D721Med (cell line): ENCODE measurements at places on chromosomes 11 and 22.

GRCh38 chr11:27213232-27213660 is 149.8 kb downstream of the CCDC34 start:
- DNase-seq: no peak

- DNase-seq: no peak
These were observed 197.5 kb downstream of the C11orf87 start for GRCh38 chr11:109619498-109619897.

DNA sequence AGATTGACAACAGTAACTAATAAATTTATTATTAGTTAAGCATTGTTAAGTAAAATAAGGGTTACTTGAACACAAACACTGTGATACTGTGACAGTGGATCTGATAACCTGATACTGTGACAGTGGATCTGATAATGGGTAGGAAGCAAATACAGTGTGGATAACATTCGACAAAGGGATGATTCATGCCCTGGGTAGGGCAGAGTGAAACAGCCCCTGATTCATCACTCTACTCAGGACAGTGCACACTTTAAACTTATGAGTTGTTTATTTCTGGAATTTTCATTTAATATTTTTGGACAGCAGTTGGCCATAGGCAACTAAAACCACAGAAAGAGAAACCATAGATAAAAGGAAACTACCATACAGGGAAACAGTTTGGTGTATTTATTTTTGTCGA is 60.8 kb upstream of the CTSC start:
- DNase-seq: no peak

DNA sequence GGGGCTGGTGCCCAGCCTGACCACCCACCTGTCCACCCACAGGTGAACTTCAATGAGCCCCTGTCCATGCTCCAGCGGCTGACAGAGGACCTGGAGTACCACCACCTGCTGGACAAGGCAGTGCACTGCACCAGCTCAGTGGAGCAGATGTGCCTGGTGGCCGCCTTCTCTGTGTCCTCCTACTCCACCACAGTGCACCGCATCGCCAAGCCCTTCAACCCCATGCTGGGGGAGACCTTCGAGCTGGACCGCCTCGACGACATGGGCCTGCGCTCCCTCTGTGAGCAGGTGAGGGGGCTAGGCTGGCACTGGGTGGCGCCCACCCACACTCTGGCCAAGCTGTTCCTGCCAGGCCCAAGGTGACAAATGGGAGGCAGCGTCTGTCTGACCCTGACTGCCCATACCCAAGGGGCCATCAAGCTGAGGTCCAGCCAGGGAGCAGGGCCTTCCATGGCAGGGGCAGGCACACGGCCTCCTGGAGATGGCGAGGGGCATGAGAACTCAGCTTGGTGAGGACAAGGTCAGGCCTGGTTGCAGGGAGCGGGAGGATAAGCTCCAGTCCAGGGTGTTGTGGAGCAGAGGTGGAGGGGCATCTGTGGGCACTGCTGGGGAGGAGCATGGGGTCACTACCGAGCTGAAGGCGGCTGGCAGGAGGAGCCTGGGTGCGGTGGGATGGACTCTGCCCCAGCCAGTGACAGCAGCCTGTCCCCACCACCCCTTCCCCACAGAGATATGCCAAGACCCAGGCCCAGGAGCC is 77.7 kb downstream of the MORC2 start:
- no peak for DNase-seq

DNA sequence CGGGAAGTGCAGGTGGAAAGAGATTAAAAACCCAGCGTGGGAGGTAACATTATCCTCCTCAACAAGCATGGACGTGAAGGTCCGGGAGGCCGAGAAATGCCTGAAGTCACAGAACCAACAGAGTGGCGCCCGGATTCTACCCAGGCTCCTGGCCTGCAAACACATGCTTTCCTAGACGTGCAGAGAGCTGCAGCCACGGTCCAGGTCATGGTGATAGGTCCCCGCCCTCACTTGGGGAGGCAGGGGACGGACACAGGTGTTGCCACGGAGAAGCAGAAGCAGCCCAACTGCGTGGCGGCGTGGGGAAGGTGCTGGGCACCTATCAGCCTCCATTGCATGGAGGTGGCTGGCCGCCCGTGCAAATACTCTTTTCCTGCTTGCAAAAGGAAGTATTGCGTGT is 148.8 kb downstream of the MPPED1 start:
- DNase-seq: no peak

- DNase-seq: no peak
These were observed 30.4 kb downstream of the PAAF1 start for GRCh38 chr11:73907191-73907590.

DNA sequence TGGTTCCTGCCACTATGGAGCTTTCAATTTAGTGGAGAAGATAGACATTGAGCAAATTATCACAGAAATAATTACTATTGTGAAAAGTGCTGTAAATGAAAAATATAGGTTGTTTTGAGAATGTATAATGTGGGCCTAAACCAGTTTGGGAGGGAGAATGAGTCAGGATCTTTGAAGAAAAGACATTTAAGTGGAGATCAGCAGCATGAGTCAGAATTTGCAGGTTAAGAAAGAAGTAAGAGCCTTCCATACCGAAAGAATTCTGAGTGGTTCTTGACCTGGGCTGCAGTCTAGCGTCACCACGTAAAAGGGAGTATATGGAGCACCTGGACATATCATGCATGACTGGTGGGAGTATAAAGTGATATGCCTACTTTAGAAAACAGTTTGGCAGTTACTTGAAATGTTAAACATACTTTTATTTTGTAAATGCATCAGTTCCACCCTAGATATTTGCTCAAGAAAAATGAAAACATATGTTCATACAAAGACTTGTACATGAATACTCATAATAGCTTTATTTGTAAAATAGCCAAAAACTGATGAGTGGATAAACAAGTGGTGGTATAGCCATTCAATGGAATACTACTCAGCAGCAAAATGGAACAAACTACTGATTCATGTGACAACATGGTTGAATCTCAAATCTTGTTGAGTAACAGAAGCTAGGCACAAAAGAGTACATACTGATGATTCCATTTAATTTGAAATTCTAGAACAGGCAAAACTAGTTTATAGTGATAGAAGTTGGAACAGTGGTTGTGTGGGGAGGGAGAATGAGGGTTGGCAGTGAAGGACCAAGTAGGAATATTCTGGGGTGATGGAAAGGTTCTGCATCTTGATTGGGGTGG is 99.2 kb downstream of the STIM1 start:
- DNase-seq: no peak

- DNase-seq: no peak
These were observed 130.6 kb downstream of the SPATA19 start for GRCh38 chr11:133714471-133715375.

GRCh38 chr11:31869986-31870385 is 58.9 kb upstream of the PAX6 start:
- no peak for DNase-seq

DNA sequence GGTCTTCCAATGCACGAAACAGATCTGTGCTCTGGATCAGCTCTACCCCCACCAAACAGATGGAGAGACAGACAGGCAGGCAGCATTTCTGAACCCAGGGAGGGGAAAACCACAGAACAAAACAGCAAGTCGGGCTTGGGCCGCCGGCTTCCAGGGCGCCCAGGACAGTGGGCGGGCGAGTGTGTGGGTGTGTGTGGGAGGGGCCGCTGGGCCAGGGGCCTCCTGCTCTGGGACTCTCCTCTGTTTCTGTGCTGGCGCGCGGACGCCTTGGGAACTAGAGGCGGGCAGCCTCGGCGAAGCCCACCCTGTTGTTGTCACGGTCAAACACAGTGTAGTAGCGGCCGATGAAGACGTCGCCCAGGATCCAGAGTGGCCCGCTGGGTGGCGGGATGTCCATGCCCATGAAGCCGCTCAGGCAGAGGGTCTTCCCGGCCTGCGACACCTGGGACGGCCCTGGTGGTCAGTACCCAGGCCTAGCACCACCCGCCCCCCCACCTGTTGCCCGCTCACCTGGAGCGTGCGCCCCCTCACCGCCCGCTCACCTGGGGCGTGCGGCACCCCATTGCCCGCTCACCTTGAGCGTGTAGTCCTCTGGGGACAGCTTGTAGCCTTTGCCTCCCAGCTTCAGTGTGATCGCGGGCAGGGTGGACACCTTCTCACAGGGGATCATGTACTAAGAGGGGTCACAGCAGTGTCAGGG is 3.0 kb upstream of the IFITM10 start:
- no peak for DNase-seq

DNA sequence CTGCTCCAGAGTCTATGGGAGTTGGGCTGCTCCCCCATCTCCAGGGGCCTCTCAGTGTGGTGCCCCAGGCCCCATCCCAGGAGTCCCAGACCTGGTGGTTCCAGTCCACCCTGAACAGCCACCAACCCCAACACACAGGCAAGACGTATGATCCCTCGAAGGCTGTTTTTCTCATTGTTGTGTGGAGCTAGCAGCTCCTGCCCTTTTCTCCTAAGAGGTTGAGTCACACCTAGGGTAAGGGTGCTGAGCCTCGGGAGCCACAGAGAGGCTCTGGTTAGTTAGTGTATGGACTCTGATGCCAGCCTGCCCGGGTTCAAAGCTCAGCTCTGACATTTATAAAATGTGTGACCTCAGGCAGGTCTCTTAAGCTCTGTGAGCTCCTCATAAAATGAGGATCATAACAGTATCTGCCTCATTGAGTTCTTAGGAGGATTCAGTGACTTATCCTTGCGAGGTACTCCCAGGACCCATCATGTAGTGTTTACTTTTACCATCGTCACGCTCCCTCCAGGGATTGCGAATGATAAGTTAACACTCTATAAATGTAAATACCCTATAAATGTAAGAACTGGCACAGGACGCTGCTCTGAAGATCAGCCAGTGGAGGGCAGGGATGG is 47.2 kb downstream of the FBLN1 start:
- DNase-seq: no peak

GRCh38 chr22:38901111-38901641 is 29.2 kb upstream of the CBX6 start:
- DNase-seq: no peak

DNA sequence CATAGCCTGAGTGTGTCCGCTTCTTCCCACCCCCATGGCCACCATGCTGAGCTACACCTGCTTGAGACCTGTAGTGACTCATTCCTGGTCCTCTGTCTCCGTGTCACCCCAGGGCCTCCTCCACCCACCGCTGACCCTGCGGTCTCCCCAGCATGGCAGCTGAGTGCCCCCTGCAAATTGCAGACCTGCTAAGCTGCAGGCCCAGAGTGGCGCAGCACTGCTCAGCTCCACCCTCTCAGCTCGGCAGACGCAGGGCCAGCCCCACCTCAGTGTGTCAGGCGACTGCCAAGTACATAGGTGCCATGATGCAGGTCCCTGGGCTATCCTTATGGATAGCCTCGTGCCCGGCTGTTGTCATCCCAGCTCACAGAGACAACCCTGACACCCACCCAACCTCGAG is 13.1 kb downstream of the MS4A15 start:
- no peak for DNase-seq

GRCh38 chr22:48368975-48369525 is 1458.6 kb downstream of the BRD1 start:
- no peak for DNase-seq

DNA sequence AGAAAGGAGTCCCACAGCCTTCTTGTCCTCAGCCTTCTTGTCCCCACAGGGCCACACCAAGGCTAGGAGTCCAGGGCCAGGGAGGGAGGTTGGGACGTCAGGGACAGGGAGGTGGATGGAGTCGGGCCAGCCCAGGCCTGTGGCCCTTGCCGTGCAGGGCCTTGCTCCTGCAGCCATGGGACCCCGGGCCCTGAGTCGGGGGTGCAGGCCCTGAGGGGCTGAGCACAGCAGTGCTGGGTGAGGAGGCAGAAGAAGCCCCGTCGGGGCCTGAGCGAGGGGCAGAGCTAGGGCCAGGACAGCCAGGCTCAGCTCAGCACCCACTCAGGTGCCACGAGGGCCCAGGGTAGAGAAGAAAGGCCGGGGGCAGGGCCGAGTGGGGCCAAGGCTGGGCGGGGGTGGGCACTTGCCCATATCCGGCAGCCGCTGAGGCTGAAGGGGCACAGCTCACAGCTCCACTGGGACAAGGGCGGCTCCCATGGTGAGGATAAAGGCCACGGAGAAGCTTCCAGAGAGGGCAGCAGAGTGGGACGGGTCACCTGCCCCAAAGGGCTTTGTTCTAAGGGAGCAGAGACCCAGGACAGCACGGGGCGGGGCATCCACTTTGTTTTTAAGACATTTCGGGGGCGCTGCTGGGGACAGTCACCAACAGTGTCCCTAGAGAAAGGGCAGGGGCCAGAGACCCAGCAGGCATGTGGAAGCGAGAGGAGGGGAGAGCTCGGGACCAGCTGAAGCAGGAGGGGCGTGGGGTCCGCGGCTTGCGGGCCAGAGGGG is 3.6 kb downstream of the MLC1 start:
- DNase-seq: no peak

DNA sequence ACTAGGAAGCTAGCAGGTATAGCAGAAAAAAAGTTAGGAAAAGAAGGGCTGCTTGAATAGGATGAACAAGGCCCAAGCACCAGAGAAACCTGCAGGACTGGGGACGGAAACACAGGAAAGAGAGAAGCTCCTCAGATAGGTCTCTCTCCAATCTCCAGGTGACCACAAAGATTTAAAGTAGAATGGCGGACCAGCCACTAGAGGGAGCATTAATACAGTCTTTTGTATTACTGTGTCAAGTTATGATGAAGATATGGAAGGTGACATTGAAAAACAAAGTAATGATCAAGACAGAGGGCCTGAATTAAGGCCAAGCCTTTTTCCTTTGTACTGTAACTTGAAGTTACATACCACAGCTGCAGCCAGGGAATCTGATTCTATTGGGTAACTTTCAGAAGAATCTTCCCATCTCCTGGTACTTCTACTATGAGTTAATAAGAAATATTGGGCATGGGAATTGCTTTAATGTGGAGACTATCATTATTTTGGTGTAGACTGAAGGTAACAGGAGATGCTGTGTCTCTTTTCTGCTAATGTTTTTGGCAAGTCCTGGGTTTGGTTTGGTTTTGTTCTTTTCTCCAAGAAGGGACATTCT is 33.8 kb downstream of the OR2AG2 start:
- no peak for DNase-seq

- no peak for DNase-seq
These were observed 37.2 kb downstream of the POU2AF3 start for GRCh38 chr11:111335549-111335948.

DNA sequence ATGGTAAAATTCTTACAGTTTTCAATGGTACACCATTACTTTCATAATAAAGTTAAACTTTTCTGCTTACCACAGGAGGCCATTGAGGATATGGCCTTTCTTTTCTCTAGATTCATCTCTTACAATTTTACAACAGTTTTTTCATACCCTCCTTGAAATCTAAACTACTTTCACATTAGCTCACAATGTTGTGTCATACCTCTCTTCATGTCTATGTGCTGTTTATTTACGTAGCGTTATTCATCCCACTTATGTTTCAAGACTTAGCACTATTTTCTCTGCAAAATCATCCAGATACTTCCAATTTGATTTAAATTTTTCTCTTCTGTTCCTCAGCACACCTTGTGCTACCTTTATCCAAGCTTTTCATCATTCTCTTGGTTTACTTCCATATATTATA is 123.3 kb downstream of the METTL15 start:
- DNase-seq: no peak

- DNase-seq: no peak
These were observed 406.5 kb upstream of the B3GAT1 start for GRCh38 chr11:134818516-134818915.

DNA sequence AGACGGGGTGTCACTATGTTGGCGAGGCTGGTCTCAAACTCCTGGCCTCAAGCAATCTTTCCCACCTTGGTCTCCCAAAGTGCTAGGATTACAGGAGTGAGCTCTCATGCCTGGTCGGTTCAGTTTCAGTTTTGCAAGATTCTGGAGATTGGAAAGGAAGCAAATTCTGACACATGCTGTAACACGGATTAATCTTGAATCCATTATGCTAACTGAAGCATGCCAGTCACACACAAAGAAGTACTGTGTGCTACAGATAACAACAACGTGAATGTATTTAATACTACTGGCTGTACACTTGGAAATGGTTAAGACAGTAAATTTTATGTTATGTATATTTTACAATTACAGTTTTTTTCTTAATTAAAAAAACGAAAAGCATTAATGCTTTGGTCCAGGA is 107.6 kb downstream of the MED15 start:
- no peak for DNase-seq

- peak; percentile 98 for DNase-seq
These were observed 7.9 kb downstream of the ATG16L2 start for GRCh38 chr11:72821920-72822799.
